Activated CD8-positive, alpha-beta memory T cell treated with anti-CD3 and anti-CD28 coated beads for 48 hours (primary cell): ENCODE measurements at places on chromosomes 13 and 19.

DNA sequence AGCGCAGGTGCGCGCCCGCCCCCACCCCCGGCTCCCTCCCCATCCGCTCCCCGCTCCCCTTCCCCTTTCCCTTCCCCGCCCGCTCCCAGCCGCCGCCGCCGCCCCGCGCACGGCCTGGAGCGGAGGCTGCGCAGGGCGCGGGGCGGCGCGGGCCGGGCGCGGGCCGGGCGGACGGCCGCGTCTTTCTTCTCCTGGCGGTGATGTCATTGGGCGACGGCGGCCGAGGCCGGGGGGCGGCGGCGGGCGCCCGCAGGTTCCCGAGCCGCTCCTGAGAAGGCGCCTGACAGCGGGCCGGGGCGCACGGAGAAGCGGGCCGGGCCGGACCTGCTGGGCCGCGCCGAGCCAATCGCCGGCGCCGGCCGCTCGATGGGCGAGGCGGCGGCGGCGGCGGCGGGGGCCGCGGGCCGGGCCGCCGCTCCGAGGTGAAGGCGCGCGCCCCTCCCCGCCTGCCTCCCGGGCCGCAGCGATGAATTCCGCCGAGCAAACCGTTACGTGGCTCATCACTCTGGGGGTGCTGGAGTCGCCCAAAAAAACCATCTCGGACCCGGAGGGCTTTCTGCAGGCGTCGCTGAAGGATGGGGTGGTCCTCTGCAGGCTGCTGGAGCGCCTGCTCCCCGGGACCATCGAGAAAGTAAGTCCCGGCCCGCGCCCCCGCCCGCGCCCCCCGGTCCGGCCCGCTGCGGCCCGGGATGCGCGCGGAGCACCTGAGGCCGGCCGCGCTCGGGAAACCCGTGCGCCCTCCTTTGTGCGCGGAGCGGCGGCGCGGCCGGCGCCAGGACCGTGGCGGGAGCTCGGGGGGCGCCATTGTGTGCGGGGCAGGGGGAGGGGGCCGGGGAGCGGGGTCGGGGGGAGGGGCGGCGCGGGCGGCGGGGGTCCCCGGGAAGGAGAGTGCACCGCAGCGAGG is at the start of gene ARHGEF7:
TSS of gene ARHGEF7 (plus strand) at position 250 of the 904 bp plus-strand sequence. CDS start at position 467, 217 bp downstream.
- no peak for DNase-seq

GRCh38 chr19:45554481-45554880 is 30.1 kb downstream of the OPA3 start:
- no peak for DNase-seq

- DNase-seq, result no peak
Observed at GRCh38 chr13:34020388-34020787, 202.4 kb downstream of the RFC3 start.

DNA sequence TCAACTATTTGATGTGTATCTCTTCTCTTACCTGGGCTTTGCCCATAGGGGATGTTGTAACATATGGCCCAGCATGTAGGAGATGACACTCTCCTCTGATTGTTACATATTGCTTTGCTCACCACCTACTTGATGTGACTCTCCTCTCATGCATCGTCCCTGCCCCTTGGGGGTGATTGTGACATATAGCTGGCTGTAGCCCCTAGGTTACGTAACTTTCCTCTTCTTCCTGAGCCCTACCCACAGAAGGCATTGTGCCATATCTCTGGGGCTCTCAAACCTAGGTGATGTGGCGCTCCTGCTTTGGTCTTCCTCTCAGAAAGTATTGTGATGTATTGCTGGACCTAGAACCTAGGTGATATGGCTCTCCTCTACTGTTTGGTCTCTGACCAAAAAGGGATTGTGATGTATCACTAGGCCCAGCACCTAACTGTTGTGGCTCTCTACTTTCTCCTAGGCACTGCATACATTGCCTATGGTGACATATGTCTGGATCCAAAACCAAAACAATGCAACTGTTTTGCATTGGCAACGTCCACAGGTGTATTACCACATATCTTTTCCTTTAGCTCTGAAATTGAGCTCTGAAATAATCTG is 71.9 kb upstream of the ZNF724 start:
- no peak for DNase-seq

DNA sequence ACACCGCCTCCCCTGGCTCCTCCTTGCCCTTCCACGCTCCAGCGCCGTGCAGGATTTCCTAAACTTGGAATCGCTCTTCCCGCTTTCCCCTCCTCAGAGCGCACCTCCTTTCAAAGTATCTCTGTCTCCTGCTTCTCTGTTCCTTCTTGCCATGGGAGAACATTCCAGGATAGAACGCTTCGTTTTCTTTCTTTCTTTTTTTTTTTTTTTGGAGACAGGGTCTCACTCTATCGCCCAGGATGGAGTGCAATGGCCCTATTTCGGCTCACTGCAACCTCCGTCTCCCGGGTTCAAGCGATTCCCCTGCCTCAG is 574 bp upstream of the XPO4 start:
- DNase-seq, result no peak

DNA sequence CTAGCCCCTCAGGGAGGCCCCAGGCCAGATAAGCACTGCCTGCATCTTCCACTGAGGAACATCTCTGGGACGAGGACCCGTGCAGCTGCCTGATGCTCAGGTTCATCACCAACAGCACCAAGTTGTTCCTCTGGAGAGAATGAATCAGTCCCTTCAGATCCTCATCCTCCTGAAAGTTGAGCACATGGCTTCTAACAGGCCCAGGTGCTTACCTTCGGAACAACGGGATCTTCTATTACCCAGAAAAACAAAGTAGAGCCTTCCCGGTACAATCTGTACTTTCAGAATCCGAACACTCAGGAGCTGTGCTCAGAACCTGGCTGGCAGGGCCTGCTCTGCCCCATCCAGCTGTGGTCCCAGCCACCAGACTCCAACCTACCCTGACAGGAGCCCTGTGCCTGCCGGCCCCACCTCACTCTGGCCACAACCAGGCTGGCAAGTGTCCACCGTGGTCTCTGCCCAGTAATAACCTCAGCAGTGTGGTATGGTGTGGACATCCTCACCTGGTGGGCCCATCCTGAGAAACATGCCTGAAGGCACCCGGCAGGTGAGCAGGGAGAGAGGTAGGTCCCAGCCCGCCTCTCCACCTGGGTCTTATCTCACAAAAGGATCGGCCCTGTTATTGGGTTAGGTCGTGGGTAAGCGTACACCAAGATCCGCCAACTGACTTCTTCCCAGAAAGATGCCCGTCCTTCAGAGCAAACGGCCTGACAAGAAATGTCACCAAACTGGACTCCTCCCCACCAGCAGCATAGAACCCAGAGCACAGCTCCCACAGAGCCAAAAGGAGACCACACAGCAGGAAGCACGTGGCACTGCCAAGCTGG is 34.1 kb downstream of the ELL start:
- no peak for DNase-seq

DNA sequence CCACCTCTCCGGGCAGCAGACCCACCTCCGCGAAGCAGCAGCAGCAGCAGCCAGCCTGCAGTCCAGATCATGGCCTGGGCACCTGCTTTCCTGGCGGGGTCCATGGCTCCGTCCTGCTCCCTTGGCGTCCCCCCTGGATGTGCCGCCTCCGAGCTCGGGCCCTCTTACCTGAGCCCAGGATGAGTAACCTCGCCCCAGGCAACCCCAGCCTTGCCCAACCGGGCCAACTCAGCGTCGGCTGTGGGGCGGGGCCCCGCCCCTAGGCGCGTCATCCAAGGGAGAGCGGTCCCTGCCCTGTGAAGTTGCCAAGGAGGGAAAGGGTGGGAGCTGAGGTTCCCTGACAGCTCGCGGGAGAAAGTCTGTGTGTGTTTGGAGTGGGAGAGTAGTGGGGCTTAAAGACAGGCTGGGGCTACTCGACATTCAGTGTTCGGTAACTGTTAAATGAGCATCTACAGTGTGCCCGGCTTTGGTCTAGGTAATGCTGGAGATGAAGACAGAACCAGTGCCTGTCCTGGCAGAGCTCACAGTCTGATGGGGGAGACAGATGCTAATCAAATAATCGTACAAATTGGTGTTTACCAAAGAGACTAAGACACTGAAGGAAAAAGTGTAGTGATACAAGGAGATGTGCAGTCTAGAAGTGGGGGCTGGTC is at the start of gene LYPD3:
TSS of gene LYPD3 (minus strand) at position 141 of the 653 bp plus-strand sequence. CDS start at position 104, 37 bp downstream.
- no peak for DNase-seq

DNA sequence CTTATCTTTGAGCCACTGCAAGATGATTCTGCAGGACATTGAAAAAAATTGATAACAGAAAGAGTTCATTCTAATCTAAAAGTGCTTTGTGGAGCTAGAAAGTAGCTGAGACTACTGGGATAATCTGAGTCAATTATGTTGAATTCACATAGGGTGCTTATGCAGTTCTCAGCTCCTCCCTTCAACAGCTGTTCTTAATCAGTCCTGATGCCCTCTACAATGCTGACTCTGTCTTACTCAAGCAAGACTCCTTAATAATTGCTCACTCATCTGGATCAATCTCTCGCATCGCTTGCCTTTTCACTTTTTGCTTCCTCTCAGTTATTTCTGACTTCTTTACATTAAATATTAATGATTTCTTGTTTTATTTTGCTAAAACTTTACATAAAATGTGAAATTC is 182.1 kb downstream of the PCDH17 start:
- DNase-seq, result no peak

- DNase-seq, result no peak
Observed at GRCh38 chr13:66503890-66504289, 726.2 kb downstream of the PCDH9 start.

DNA sequence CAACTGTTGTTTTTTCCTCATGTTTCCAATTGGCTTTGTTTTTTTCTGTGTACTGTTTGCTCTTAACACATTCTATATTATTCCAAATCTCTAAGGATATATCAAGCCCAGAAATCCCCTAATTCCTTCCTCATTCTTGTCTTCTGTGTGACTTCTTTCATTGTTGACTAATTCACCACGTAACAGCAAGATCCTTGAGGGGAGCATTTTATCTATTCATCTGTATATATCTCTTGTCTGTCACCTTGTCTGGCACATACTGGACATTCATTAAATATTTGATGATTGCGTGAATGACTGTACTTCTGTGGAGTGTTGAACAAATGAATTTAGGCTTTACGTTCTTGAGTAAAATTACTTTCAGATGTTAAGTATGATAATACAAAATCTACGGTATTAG is 44.8 kb upstream of the OLFM4 start:
- DNase-seq, result no peak

DNA sequence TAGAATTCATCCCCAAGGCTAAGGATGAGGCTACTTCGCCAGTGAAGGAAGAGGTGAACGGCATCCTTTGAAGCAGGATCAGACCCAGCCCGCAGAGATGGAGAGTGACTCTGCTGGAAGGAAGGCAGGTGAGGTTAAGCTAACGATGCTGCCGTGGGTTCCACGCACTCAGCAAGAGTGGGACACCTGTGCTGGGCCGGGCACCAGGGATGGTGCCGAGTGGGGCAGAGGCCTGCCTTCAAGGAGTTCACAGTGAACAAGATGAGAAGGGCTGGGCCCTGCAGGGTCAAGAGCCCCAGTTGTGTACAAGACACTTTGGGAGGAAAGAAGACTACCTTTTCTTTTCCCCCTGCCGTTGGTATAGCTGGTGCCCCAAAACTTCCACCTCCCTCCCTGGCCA is 606.6 kb downstream of the LIG4 start:
- DNase-seq, result no peak

GRCh38 chr19:36489920-36490415 is 607 bp upstream of the ZNF566 start:
- peak; percentile 33 for DNase-seq

DNA sequence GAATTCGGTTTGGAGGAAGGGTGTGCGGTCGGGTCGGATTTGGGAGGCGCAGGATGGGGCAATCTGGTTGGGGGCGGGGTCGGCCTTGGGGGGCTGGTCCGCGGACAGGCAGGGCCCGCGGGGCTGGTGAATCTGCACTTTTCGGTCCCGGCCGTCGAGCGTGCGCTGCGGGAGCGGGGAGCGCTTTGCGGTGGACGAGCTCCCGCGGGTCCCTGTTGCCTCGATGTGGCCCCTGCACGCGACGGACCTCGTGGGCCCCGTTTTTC is 11.9 kb downstream of the PEAK3 start:
- no peak for DNase-seq

GRCh38 chr19:3658004-3658869 is 31.6 kb upstream of the CACTIN start:
- no peak for DNase-seq
